ENCODE measurements at places on chromosomes 2 and 18.

DNA sequence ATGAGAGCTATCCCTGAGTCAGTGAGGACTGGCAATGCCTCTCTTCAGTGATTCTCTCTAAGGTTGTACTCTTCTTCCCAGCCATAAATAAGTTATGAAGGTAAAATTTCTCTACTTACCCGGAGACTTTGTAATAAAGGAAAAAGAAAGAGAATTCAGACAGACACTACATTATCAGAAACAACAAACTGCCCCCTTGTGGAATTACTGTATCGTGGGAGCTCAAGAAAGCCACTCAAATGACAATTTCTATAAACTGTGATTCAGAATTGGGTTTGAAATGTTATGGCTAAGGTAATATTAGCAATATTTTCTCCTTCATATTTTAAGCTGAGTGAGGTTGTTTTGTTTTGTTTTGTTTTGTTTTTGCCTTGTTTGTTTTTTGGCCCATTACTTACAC lies 155.8 kb upstream of the TANK start:
- peak; percentile 35 for DNase-seq

GRCh38 chr2:134079373-134079772 lies 174.5 kb upstream of the MGAT5 start:
- no peak for DNase-seq

GRCh38 chr2:68855550-68855949 lies 15.6 kb downstream of the BMP10 start:
- no peak for DNase-seq

DNA sequence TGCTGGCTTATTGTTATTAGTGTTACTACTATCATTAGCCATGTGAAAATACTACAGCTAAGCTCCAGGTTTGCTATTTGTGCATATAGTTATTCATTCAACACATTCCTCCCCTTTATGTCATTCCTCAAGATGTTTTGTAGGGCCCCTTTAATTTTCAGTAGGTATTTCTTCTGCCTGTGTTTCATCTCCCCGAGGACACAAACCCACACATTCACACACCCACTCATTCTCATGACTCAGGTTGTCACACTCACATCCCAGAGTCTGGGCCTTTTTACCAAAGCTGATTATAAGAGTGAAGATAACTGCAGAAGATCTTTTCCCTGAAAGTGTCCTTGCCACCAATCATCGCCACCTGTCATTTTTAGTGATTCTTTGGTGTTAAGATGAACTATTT lies 68.6 kb upstream of the SPOPL start:
- peak; percentile 13 for DNase-seq

GRCh38 chr2:129726216-129726615 lies 253.2 kb upstream of the RAB6C start:
- DNase-seq = no peak

- no peak for DNase-seq
These were observed 468.2 kb upstream of the POU3F3 start for GRCh38 chr2:104385743-104386142.

- no peak for DNase-seq
These were observed 367.4 kb downstream of the FBXO15 start for GRCh38 chr18:73780218-73780617.

Data from RPMI7951 (cell line).